Posterior vena cava (tissue), 2 donors: ENCODE measurements at places on chromosomes 16 and 17. TPM values are rescaled to one million over a fixed set of nuclear protein-coding genes. Genes with fewer than 3 reads are reported as not detected.

GRCh38 chr17:27630607-27631410 lies at the start of gene LGALS9:
Gene LGALS9 (plus strand): TSS chr17:27631188. CDS start chr17:27631266, 78 bp downstream.
- no peak for DNase-seq

DNA sequence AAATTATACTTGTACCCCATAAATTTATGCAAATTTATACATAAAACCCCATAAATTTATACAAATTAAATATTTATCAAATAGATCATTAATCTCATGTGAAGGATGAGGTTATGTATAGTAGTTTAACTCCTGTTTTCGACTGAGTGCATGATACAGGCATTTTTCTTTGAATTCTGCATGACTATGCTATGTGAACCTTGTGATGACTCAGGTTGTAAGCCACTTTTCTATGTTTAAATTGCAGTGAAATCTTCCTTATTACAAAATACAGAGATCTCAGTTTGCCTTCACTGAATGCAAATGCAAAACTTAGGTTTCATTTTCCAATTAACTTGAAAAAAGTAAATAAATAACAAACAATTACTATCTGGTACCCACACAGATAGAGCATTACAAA lies 843.7 kb downstream of the CDH11 start:
- DNase-seq, result no peak

- no peak for DNase-seq
Observed at GRCh38 chr17:77728871-77729270, 229.6 kb upstream of the TNRC6C start.

The KRT20 gene
- total RNA-seq, result not detected

DNA sequence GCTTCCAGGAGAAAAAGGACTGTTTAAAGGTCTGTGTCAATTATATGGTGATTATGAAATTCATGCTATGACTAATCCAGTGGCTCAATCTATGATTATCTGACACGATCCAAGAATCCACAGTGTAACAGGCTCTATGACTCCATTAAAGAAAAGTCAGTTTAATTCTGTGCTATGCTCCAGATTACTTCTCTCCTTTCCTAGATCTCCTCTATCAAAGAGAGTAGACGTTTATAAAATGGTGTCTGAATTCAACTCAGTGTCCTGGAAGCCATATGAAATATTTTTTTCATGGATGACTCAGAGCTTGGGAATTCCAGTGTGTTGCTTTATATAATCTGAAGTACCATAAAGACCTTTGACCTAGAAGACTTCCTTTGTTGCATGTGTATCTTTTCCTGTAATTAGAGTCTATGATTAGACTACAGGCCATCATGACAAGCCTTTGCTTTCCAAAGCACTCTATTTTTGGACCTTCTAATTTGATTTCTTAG lies 27.0 kb upstream of the NF1 start:
- no peak for DNase-seq
